ENCODE measurements at places on chromosomes 13 and 19.

- no peak for DNase-seq
These were observed 27.7 kb upstream of the DCUN1D2 start for GRCh38 chr13:113518076-113518803.

- DNase-seq, result peak; percentile 67
These were observed 20.3 kb upstream of the TRIM13 start for GRCh38 chr13:49976314-49977258.

- DNase-seq, result no peak
These were observed 8.0 kb downstream of the ABHD13 start for GRCh38 chr13:108226184-108226583.

DNA sequence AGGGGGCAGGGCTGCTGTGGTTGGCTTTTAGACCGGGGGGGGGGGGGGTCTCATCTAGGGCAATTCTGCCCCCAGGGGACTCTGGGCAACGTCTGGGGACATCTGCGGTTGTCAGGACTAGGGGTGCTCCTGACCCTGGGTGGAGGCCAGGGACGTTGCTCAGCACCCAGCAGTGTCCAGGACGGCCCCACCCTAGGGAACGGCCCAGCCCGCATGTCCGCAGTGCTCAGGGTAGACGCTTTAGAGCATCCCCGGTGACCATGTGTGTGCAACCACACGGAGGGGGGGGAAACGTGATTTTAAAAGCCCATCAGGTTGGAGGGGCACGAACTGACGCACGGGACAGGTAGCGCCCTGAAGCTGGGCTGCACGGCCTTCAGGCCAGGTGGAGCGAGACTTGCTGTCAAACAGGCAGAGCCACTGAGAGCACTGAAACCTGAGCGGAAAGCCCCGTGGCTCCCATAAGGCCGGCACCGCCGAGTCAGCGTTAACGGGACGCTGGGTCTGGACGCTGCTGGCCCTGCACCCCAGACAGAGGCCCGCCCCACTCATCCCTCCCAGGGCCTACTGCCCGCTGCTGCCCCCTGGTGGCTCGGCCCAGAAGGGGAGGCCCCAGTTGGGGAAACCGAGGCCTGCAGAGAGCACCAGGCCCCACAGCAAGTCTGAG lies 8.3 kb downstream of the CACTIN start:
- DNase-seq, result peak; percentile 28

- no peak for DNase-seq
These were observed 3.7 kb downstream of the ZNF772 start for GRCh38 chr19:57473646-57474045.

DNA sequence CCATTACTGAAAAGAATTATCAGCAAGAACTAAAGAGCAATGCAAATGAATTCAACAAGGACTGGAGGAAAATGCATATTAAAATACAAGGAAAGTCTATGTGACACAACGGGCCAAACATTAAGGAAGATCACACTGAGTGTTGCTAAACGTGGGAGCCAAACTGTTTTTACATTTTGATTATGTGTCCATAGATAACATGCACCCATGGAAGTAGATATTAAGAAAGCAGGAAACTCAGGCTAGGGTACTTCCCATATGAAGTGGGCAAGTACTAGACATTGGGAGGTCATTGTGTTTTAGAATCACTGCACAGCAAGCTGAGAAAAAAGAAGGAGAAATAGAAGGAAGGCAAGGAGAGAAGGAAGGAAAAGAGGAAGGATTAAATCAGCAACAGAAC lies 161.8 kb downstream of the KCTD12 start:
- DNase-seq, result no peak

- DNase-seq, result no peak
These were observed 2.9 kb downstream of the ARHGEF7 start for GRCh38 chr13:111117961-111118360.

DNA sequence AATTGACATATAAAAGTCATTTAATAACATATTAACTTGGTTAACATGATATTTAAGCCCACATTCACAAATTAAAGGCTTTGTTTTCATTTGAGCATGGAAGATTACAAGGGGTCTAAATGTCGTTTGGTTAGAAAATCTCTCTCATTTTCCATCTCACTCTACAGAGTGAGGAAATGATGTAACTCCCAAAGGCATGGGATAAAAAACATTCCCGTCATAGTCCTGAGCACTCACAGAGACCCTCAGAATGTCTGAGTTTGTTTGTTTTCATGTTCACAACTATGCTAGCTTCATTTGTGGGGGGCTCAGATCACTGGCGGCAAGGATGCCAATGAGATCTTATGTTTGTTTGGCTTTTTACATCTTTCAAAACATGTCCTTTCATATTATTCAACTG lies 307.5 kb downstream of the TBC1D4 start:
- DNase-seq, result no peak

- no peak for DNase-seq
These were observed 4.2 kb downstream of the PDE4C start for GRCh38 chr19:18221815-18222725.

GRCh38 chr19:33040994-33041827 lies 23.5 kb downstream of the RHPN2 start:
- DNase-seq, result no peak

DNA sequence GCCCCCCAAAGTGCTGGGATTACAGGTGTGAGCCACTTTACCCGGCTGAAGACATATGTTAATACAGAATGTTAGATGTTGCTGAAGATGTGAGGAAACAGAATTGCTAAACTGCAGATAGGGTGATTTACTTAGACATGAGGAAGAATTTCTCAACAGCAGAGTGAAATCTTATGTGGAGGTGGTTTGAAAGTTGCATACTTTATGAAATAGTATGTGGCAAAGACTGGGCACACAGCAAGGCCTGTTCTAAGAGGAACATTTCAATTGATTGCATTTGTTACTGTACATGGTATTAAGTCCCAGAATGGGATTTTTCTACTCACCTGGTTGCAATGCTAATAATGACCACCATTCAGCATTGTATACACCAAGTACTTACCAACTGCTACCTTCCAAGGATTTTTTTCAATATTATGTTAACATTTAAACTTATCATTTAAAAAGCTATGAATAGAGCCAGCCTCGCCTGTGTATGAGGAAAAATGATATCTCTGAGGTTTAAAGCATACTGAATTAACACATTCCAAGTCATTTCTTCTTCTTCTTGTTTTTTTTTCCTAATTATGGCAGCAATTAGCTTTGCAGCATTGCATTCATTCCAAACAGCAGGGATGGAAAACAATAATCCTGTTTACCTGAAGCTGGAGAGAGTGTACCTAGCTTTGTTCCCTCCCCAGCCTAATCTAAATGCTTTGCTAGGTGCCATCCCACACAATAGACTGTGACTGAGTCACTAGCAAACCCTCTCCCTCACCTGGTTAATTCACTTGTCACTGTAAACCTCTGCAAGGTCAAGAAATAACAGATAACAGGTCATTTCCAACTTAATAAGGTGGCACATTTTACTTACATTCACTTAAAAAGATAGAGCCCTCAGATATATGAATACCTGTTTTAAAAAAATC lies 19.4 kb upstream of the KLF5 start:
- no peak for DNase-seq

DNA sequence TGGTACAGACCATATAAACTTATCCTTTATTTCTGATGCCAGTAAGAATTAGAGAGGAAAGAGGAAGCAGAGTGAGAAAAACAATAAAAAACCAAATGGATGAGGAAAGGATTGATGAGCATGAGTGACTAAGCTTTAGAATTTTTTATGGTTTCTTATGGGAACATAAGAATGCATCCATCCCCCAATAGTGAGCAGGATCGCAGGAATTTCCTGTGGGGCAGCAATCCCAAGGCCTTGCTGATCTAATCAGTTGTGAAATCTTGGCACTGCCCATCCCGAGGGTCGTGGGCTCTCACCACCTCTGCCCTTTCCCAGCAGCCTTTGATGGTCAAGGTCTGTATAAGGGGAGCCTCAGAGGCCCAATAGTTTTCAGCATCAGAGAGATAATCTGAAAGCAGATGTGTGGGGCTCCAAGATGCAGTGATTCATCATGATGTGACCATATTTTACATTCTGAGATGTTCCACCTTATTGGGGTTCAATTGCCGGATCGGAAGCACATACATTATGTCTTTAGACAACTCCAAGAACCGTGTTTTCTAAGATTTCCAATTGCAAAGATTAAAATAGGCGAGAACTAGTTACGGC lies 222.1 kb downstream of the DNAJC15 start:
- no peak for DNase-seq
